Stimulated activated CD4-positive, alpha-beta T cell treated with anti-CD3 and anti-CD28 coated beads, TNF-alpha, amount 100 ng/mL, for 24 hours (primary cell): ENCODE measurements at places on chromosomes 13 and 19.

DNA sequence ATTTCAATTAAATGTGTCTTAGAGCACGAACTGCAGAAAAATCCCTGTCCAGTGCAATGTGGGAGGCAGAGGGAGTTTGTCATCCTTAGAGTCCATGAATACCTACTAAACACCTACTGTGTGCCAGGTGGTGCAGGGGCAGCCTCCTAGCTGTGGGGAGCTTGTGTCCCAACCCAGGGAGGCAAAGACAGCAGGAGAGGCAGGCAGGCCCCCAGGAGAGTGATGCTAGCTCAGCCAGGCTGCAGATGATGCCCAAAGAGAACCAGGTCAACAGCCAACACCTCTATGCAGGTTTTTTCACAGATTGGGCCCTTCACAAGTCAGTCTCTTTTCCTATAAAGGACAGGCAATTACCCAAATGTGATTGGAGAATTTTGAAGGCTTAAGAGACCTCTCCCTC is 108.2 kb upstream of the UQCRFS1 start:
- no peak for DNase-seq

DNA sequence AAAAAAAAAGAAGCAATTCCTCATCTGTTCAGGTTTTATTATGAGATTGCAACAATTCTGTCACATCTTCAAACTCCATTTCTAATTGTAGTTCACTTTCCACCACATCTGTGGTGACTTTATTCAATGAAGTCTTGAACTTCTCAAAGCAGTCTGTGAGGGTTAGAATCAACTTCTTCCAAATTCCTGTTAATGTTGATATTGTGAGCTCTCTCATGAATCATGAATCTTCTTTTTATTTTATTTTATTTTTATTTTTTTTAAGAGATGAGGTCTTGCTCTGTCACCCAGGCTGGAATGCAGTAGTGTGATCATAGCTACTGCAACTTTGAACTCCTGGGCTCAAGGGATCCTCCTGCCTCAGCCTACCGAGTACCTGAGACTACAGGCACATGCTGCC is 19.6 kb downstream of the ARHGAP35 start:
- DNase-seq = no peak

- no peak for DNase-seq
These were observed 37.4 kb downstream of the PTPRS start for GRCh38 chr19:5303208-5303607.

- no peak for DNase-seq
These were observed 12.7 kb upstream of the NUMBL start for GRCh38 chr19:40703029-40703755.

GRCh38 chr13:84684804-84685203 is 802.5 kb upstream of the SLITRK1 start:
- no peak for DNase-seq

- DNase-seq = no peak
These were observed 207.6 kb upstream of the SERP2 start for GRCh38 chr13:44165889-44166496.

DNA sequence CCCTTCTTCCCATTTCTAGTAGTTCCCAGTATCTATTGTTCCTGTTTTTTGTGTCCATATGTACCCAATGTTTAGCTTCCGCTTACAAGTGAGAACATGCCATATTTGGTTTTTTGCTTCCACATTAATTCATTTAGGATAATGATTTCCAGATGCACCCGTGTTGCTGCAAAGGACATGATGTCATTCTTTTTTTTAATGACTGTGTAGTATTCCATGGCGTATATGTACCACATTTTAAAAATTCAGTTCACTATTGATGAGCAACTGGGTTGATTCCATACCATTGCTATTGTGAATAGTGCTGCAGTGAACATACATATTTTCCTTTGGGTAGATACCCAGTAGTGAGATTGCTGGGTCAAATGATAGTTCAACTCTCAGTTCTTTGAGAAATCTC is 50.5 kb downstream of the DLEU7 start:
- DNase-seq = no peak

DNA sequence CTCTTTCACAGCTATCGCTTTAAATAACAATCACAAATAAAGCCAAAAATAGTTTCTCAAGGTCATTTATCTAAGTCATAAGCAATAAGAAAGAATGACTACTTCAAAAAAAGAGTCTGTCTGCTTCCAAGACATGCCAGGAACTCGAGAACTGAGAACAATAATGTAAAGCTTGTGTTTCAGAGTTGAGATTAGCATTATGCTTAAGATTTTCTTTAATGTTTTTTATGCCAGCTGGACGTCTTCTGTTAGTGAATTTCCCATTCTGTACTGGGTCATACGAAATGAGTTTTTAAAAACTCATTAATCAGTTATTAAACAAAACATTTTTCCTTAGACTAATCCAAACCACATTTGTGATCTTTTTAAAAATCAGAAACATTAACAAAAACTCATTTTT is 3.2 kb upstream of the SPRYD7 start:
- DNase-seq = no peak

GRCh38 chr19:51810223-51810622 is 15.3 kb downstream of the FPR3 start:
- no peak for DNase-seq

DNA sequence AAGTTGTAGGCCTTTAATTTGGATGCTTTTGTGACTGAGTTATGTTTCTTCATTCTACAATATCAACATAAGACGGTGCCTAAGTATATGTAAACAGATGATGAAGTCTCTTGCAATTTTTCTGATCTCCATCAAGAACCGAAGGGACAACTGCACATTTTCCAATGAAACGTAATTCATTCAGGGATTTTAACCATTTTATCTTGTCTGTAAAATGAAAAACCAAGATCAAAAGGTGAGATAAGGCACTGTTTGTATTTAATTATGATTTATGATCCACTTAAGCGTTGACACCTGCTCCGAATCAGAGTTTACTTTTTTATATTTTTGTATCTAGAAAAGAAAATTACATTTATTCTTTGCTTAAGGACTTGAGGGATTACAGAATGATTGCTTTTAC is 556.8 kb upstream of the ARGLU1 start:
- no peak for DNase-seq

- DNase-seq = peak; percentile 38
These were observed 1.1 kb upstream of the PPP1R12C start for GRCh38 chr19:55118401-55118991.

- no peak for DNase-seq
These were observed 875.3 kb upstream of the SLITRK5 start for GRCh38 chr13:86795858-86796257.

DNA sequence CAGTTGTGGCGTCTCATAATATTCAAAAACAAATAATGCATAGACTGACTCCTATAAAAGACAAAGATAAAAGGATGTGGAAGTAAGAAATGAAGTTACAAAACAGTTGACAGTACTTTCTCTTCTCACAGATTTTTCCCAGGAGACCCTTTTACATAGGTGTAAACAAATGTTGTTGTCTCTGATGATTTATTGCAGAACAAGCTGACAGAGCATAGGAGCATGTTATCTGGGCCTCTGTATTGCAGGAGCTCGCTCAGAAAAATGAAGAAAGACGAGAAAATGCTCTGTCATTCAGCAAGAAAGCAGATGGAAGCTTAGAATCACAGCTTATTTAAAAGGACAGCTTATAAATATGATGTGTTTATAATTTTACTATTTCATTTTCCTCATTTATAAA is 353.6 kb upstream of the GPC6 start:
- DNase-seq = no peak

- no peak for DNase-seq
These were observed 14.3 kb upstream of the FNDC3A start for GRCh38 chr13:48961379-48961778.

DNA sequence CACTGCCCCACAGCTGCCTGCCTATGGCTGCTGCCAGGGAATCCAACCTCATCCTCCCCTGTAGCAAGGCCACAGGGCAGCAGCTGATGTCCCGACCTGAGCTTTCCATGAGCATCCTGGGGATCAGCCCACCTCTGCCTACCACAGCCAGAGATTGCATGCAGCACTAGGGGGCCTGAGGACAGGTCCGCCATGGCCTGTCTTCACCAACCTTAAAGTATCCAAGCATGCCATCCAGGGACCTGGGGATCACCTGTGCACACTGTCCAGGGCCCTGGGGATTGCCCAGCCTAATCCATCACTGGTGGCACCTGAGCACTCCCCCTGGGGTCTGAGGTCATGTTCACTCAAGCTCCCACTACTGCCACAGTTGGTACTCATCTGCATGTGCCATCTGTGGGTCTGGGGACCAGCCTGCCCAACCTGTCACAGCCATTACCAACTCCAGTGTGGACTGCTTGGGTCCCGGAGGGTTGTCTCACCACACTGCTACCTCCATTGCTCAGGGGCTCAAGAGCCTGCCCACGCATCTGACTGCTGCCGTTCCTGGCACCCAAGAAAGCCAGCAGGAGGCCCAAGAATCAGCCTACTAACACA is 53.0 kb downstream of the KCTD15 start:
- DNase-seq = no peak

GRCh38 chr19:35963514-35963913 is 27.3 kb downstream of the LRFN3 start:
- no peak for DNase-seq
